ENCODE measurements at places on chromosomes 11 and 22.

- DNase-seq, result peak; percentile 62
Observed at GRCh38 chr11:76588455-76589325, 81.9 kb downstream of the LRRC32 start.

DNA sequence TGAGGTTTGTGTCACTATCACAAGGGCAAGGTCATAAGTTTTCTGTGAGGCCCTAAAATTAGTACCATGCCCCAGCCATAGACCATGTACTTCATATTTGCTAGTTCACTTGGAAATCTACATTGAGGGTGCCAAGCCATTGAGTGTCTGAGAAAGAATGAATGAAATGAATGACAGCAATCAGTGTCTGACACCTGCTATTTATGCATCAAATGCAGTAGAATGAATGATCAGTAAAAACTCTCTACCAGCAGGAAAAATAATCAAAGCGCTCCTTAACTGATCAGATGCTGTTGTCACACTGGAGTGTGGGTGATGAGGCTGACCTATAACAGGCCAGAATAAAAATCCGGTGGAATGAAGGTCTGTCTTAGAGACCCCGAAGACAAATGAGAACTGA is 467.9 kb upstream of the B3GAT1 start:
- no peak for DNase-seq

- no peak for DNase-seq
Observed at GRCh38 chr11:11971906-11972547, 36.4 kb downstream of the DKK3 start.

DNA sequence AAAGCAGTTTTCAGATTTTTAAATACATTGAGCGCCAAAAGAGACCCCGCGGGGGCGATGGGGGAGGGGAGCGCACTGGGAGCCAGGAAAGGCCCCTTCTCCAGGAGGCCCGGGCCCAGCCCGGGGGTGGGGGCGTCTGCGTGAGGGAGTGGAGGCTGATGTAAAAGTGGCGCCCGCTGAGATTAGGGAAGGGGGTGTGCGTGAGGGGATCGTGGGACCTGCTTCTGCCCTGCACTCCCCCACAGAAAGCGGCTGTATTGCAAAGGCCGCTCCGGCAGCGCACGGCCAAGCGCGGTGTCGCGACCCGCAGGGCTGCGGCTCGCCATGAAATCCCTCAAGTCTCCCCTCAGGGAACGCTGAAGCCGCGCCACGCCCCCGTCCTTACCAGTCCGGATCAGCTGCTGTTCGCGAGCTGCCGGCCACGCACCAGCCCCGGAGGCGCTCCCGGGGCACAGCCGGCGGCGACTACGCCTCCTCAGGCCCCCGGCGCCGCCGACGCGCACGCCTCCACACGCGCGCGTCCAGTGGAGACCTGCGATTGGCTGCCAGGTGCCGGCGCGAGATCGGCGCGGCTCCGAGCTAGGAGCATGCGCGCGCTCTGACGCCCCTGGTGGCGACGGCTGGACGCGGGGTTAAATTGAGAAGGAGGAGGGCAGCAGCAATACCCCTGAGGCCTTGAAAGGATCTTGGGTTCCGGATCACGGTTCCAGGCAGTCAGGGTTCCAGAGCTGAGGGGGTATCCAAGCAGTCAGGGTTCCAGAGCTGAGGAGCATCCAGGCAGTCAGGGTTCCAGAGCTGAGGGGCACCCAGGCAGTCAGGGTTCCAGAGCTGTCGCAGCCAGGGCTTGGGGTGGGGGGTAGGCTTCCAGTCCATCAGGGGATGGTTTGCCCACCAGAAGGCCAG is at the start of gene ZNF280B:
ZNF280B (minus strand) TSS at position 469 of the 903 bp plus-strand sequence. CDS start 19,344 bp downstream, outside the sequence.
- DNase-seq, result peak; percentile 78

DNA sequence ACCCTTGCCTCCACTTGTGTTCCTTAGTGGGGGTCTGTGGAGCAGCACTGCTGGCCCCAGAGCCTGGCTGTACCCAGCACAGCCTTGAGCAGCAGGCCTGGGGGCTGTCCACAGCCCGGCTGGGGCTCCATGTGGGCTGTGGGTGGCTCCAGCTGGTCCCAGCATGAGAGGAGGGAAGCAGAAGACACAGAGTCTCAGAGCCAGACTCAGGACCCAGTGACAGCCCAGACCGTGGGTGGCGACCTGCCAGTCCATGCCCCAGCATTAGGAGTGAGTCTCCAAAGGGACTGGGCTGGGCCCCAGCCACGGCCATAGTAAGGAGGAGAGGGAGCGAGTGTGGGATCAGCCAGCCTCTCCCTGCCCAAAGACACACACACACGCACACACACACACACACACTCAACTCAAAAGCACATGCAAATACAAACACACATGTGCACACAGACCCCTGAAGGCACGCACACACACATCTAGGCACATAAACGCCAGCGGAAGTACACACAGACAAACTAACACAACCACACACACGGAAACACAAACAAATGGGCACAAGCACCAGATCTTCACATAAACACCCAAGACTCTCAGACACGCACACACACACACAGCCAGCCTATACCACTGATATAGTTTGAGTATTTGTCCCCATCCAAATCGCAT is 16.7 kb upstream of the LRRC10B start:
- DNase-seq, result no peak

- no peak for DNase-seq
Observed at GRCh38 chr11:79461666-79462645, 21.1 kb upstream of the TENM4 start.

- no peak for DNase-seq
Observed at GRCh38 chr11:119179983-119180382, 5.3 kb upstream of the NHERF4 start.

GRCh38 chr11:6586434-6587359 is 16.7 kb downstream of the RRP8 start:
- no peak for DNase-seq

- no peak for DNase-seq
Observed at GRCh38 chr11:7435176-7435575, 50.1 kb upstream of the OLFML1 start.

DNA sequence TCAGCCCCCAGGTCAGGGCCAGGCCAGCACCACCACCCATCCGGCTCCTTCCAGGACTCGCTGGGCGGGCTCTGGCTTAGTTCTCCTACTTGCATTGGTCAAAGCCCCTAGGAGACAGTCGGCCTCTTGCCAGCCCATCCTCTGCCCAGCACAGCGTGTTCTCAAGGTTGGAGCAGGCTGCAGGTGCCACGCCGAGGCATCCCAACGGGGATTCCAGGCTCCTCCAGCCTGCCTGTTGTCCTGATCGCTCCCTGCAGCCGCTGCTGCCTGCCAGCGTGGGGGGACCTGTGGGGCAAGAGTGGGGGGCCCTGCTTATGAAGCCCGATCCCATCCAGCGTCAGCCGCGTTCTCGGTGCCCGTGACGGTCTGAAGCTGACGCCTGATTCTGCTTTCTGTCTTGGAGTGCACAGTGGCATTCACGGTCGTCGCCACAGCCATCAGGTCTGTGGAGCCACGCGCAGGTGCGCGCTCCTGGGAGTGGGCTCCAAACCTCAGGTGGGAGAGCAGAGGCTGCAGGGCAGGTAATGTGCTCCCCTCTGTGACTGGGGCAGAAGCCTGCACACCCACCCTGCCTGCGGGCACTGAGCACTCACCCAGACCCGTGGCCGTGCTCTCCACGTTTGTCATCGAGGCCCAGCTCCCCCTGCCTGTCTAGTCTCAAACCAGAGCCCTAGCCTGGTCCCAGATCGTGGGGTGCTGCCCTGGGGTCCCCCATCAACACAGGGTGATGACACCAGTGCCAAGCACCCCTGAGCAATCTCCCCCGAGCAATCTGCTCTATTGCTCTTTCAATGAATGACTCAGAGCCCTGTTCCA is 991.6 kb downstream of the BRD1 start:
- DNase-seq, result no peak

DNA sequence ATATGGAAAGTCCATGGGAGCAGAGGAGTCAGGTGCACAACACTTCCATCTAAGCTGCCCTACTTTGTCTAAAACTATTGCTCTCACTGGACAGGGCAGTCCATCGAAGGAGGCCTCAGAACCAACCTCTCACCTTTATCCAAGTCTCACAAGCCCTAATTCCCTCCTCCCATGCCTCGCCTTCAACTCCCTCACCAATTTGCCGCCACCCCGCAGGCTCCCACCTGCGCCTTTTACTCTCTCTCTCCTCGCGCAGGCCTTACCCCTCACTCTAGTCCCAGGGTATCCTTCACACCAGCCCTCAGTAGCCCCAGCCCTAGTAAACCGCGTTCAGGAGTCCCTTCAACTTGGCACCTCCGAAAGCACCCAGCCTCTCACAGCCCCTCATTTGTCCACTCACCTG is 451 bp downstream of the FHIP1B start:
- no peak for DNase-seq

DNA sequence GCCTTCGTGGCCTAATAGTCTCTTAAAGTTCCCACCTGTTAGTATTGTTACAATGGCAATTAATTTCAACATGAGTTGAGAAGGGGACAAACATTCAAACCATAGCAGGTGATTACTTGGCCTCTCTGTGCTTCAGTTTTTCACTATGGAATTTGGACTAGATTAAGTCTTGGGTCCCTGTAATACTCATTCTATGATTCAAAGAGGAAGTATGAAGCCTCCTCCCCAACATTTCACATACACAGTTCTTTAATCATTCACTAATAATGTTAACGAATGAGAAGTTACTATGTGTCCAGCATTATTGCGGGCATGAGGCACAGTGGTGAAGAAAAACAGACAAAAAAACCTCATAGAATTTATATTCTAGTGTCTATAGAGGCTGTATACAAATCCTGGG is 19.9 kb upstream of the USP47 start:
- DNase-seq, result no peak

DNA sequence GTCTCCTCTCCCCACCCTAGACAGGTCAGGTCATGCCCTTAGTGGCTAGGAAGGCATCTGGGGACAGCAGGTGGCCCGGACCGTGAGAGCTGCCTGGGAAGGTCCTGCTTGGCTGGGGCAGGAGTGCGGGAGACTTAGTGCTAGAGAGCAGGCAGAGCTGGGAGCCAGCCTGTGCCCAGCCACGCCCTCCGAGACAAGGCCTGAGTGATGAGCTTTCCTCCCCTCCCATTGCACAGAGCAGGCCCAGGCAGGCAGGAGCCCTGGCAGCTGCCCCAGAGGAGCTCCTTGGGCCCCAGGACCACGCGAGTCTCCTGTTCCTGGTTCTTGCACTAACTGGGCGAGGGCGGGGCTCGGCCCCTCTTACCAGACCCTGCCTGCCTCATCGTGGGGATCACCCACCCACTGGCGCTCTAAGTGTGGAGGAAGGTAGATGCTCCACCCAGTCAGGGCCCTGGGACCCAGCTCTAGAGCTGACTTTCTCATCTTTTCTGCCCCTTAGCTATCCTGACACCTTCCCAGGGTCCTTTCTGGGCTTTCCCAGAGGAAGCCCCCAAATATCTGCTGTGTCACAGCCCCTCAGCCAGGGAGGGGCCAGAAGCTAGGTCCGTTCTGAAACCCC is 44.9 kb downstream of the MACROD1 start:
- no peak for DNase-seq

- DNase-seq, result no peak
Observed at GRCh38 chr11:4103269-4103668, 8.7 kb downstream of the RRM1 start.

Measured in stimulated activated CD8-positive, alpha-beta memory T cell treated with anti-CD3 and anti-CD28 coated beads, Interleukin-15, amount 100 ng/mL, for 48 hours (primary cell).